H7 (cell line): ENCODE measurements at places on chromosomes 16 and 17. TPM values are rescaled to one million over a fixed set of nuclear protein-coding genes. Genes with fewer than 3 reads are reported as not detected.
A peak's percentile ranks its signal among the peaks of the same experiment; 100 is the strongest.

The DNAH17 gene
- 0.59 and 0.87 TPM in 2 replicates for total RNA-seq

DNA sequence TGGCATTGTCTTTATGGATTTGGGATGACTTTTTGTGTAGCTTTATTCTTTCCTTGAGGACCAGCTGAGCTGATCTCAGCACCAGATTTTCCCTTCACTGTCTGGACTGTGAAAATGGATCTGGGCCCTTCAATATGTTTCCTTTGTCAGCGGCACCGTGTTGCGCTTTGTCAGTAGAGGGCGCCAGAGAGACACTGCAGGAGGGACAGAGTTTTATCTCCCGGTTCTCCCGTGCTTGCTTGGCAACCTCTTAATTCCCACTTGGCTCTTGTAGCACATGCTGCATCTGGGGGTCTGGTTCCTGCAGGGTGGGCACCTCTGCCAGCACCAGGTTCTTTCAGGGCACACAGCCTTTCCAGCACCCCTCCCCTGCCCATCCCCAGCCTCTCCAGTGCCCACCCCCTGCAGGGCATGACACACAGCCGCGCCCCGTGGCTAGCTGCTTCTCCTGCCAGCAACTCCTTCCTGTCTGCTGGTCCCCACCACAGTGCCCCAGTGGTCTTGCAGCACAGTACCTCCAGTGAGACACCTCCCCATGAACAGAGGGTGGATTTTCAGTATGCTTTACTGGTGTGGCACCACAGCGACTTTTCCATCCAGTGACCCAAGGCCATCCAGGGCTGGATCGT lies 19.6 kb downstream of the OR1D5 start:
- DNase-seq, result peak; percentile 58

DNA sequence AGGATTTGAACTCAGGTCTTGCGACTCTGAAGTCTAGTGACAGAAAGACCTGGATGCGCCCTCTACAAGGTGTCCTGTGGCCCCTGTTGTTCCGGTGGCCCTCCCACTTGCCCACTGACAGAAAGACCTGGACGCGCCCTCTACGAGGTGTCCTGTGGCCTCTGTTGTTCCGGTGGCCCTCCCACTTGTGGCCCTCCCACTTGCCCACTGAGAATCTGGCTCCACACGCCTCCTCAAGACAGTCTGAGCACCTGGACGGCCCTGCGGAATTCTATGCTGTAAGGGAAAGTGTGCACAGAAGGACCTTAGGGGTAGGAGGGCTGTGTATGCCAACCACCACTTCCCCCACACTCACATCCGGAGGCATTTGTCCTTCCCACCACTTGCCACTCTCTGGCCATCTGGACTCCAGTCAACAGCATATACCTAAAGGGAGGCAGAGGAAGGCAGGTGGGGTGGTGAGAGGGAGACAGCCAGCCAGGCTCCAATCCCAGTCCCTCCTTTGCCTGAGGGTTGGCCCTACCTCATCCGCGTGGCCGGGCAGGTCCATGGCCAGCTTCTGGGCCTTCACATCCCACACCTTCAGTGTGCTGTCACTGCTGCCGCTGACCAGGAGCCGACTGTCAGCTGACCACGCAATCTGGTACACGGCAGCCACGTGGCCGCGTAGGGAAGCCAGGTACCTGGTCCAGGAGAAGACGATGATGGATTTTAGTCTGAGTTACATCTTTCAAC lies 9.1 kb downstream of the NLE1 start:
- no peak for DNase-seq

- no peak for DNase-seq
Observed at GRCh38 chr16:20178297-20178696, 104.6 kb upstream of the GPR139 start.

GRCh38 chr17:83126275-83126811 lies 46.9 kb downstream of the METRNL start:
- peak; percentile 45 for DNase-seq

- no peak for DNase-seq
Observed at GRCh38 chr16:68091380-68092261, 6.5 kb downstream of the NFATC3 start.

The C17orf113 gene
- 1.0 and 1.1 TPM in 2 replicates for total RNA-seq

The SGCA gene
- total RNA-seq, result 0.52 and 1.1 TPM in 2 replicates

DNA sequence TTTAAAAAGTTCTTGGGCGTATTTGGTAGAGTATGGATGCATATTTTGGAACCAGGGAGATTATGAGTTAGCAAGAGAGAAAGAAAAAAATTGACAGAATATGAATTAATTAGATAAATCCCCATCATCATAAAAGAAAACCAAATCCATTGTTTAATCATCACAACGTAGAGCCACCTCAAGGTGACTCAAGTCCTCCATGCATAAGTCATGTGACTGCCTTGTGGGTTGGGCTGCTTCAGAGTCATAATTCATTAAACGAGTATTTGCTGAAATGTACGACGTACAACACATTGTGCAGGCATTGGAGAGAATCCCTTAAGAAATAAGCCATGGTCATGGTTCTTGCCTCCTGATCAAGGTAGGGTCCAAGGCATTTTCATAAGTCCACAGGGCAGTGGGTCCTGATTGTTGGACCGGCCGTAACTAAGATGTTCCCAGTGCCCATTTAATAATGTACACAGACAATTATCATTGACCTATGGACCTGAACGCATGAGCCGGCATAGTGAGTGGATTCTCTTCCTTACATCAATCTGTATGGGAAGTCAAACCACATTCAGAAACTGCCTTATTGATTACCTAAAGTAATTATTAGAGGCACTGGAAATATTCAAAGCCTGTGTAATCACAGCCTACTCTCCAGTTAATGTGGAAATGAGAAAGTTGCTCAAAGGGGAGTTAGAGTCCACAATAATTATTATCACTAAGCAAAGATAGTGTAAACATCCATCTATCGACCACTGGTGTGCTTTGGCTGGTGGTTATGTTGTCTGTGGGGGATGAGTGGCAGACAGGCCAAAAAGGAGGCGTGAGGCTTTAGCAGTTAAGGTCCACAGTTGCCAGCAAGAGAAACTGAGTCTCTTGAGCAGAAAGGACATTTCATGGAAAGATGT lies 165.4 kb downstream of the PITPNC1 start:
- no peak for DNase-seq

DNA sequence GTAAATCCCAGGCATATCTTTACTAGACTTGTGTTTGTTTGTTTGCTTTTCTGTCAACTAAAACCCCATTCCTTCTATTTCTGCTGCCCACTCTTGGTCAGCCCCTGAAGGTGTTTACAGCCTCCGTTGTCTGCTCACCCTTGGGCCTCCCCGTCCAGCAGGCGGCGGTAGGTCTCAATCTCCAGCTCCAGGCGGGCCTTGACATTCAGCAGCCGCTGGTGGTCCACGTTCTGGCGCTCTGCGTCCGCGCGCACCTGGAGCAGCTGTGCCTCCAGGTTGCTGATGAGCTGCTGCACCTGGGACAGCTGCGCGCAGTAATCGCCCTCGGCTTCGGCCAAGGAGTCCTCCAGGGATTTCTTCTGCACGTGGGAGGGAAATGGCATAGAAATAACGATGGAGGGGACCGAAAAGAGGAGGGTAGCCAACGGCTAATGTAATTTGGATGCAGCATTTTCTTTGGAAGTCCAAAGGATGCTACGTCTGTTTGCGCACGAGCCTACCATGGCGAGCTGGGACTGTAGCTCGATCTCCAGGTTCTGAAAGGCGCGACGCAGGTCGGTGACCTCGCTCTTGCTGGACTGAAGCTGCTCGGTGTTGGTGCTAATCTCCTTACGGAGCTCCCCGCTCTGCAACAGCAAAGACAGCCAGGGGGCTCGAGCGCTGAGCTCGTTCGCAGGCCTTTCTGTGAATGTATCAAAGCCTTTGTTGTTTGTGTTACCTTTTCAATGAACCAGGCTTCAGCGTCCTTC lies 3.9 kb downstream of the KRT12 start:
- DNase-seq, result peak; percentile 82
